Kidney (tissue), 22 donors: ENCODE measurements at places on chromosomes 2 and 18. TPM values are rescaled to one million over a fixed set of nuclear protein-coding genes. Genes with fewer than 3 reads are reported as not detected.

FASTKD2 gene
- 13.9 TPM for polyA plus RNA-seq

ACOXL gene
- not detected for polyA plus RNA-seq

RPRM gene
- 1.3 TPM for polyA plus RNA-seq

UGT1A8 gene
- polyA plus RNA-seq: 30.0 TPM

GRCh38 chr2:36701918-36702317, 5.4 kb downstream of the VIT start:
- peak; percentile 5 for DNase-seq

DNA sequence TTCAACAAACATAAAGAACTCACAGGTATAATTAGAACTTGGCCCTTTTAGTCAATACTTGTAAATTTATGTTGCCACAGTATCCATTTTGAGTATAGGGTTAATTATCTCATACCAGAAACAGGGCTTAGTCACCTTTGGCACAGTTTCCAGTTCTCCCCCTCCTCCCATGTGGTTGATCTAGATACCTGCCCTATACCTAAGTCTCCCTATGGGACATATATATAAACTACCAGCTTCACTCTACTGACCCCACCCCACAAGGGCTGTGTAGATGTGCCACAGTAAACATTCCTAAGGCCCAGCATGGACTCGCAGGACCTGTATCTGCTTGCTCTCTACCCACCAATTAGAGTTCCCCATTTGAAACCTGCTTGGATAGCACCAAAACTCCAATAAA, 371.7 kb upstream of the RND3 start:
- no peak for DNase-seq

DNA sequence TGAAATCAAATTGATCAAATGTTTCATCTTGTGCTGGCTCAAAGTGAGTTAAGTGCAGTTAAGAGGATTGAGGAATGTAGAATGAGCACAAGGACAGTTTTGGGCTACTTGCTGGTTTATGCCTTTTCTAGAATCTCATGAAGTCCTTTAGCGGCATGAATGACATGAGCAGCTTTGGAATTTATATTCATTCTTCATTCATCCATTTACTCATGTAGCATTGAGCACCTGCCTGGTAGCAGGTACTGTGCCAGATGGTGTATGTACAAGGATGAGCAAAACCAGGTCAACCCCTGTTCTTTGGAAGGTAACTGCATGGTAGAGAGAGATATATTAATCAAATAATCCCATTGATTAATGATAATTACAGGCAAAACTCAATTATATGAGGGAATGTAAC, 1.2 kb downstream of the ICOS start:
- no peak for DNase-seq

DNA sequence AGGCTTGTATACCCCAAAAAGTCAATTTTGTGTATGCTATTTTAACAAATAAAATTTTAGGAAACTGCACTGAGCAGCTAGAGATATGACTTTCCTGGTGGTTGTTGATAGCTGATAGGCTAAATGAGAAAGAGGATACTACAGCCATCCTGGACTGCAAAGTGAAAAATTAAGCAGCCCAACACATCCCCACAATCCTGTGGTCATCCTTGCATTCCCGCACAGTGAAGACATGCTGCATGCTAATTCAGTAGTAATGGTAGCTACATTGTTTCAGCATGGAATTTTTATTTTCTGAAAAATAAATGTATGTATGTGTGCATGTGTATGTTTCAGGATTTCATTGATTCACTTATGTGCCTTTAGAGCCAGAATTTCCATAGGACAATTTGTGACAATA, 124.2 kb upstream of the CCDC68 start:
- no peak for DNase-seq

DNA sequence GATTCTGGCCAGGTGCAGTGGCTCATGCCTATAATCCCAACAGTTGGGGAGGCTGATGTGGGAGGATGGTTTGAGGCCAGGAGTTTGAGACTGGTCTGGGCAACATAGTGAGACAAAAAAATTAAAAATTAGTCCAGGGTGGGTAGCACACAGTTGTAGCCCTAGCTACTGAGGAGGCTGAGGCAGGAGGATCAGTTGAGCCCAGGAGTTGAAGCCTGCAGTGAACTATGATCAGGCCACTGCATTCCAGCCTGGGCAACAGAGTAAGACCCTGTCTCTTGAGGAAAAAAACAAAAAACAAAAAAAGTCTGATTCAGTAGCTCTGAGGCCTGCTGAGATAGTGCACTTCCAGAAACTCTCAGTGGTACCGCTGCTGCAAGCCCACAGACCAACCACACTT, 7.9 kb upstream of the TET3 start:
- no peak for DNase-seq

GRCh38 chr2:10397878-10398277, 50.2 kb downstream of the ODC1 start:
- no peak for DNase-seq

- peak; percentile 73 for DNase-seq
These were observed 93.8 kb downstream of the CMPK2 start for GRCh38 chr2:6771634-6772611.

GRCh38 chr2:111095434-111095833, 25.3 kb upstream of the BCL2L11 start:
- DNase-seq: no peak

- DNase-seq: peak; percentile 91
These were observed 19.3 kb upstream of the RBBP8 start for GRCh38 chr18:22913861-22914260.

- DNase-seq: no peak
These were observed 15.4 kb upstream of the FARP2 start for GRCh38 chr2:241340631-241341163.

GRCh38 chr2:186274936-186275575, 211.0 kb upstream of the ZC3H15 start:
- no peak for DNase-seq

DNA sequence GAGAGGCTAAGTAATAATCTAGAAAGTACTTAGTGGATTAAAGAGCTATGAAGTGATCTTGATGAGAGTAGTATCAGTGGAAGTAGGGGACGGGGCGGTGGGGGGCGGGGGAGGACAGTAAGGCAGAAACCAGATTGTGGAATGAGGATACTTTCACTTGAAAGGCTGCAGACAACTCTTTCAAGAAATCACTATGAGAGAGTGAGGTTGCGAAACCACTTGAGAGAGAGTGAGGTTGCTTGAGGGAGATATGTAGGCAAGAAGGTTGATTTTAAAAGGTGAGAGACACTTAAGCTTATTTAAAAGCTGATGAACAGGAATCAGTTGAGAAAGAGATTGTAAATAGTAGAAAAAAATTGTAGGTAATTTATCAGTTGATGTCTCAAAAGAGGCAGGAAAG, 3.8 kb downstream of the ZNF397 start:
- no peak for DNase-seq
